Activated gamma-delta T cell treated with anti-CD3 and anti-CD28 coated beads, Interleukin-2, amount 50 U/mL, for 16 hours (primary cell): ENCODE measurements at places on chromosomes 4 and X.

DNA sequence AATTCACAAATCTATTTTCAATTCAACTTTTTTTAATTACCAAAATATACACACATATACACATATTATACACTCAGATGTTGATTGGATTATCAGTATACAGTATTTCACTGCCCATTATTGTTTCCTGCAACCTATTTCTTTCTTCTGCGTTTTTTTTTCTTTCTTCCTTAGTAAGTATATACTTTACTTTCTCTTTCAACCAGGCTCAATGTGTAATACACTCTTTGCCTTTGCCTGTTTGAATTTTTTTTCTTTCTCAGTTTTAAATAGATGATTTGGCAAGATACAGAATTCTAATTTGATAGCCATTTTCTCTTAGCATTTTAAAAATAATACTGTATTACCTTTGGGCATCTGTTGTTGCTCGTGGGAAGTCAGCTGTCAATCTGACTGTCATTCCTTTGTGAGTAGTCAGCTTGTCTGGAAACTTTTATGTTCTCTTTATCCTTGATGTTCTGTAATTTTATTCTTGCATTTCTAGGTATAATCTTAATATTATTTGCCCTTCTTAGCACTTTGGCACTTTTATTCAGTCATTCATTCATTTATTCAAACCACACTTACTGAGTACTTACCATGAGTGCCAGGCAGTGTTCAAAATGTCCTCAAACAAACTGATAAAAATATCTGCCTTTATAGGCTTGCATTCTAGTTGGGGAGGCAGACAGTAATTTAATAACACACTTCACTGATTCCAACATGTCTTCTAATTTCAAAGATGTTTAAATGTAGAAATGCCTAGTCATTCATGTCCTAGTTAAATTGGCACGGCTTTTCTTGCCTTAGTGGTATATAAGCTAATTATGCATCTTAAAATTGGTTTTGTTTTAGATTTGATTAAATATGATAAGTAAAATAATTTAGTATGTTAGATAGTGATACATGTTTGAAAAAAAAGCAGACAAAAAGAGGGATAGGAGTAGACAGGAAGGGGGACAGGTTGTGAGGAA is 3.7 kb downstream of the USP38 start:
- DNase-seq: no peak

DNA sequence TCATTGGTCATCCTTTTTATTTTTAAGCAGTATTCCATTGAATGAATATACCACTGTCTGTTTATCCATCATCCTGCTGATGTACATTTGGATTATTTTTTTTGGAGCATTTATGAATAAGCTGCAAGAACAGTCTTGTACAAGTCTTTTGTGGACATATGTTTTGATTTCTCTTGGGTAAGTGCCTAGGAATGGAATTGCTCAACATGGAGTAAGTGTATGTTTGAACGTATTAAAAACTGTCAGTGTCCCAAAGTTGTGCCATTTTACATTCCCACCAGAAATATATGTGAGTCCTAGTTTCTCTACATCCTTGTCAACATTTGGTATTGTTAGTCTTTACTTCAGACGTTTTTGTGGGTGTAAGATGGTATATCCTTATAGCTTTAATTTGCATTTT is 287.0 kb upstream of the POF1B start:
- DNase-seq: no peak

DNA sequence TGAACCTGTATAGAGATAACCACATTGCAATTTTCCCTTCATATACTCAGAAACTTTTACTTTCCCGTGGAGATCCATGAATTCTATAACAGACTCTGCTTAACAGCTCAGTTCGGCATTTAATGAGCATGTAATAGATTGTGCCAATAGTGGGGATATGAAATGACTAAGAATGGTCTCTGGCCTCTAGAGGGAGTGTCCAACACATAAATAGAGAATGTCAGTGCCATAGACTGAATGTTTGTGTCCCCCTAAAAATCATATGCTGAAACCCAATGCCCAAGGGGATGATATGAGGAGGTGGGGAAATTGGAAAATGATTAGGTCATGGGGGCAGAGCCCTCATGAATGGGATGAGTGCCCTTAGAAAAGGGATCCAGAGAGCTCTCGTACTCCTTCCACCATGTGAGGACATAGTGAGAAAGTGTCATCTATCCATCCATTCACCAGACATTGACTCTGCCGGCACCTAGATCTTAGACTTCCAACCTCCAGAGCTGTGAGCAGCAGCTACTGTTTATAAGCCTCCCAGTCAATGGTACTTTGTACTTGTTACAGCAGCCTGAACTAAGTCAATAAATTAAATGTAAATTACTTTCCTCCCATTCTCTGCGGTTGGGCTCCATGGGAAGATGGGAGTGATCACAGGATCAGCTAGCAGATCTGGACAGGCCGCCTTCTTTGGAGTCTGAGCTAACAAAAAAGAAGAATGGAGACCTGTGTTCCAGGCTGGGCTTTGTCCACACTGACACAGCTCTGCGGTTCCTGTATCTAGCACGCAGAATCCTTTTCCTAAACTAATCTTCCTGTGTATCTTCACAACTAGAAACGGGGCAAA is 28.1 kb upstream of the HPSE start:
- DNase-seq: no peak

DNA sequence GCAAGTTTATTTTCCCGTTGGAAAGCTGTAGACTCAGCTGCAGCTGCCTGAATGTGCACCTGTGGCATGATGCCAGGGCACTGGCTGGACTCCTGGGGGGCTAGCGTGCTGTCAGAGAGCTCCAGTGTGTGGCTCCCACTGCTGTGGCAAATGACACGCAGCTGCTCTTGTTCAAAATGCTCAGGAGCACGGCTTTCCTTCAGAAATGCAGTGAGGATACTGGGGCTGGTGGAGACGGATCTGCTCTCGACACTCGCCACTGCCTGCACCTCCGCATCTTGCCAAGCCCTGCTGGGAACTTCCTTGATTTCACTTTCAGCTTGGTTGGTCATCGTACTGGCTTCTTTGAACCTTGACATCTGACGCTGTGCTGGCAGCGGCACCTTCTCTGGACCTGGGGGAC is 58.7 kb downstream of the GPRIN3 start:
- no peak for DNase-seq

DNA sequence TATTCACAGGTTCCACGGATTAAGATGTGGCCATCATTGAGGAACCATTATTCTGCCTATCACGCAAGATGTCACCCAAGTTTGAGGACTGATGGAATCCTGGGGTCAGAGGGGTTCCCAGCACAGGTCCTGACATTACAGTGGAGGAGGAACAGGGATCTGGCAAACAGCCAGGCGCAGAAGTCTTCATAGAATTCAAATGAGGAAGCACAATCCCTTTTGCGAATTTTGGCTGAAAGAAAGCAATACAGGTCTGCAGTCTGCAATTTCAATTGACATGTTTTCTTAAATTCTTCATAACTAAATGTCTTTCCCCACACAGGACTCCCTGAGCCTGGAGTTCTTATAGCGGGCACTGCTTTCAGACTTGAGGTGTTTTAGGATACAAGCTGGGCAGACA is 14.5 kb downstream of the DOCK11 start:
- no peak for DNase-seq

GRCh38 chr4:87849612-87850011 is 16.8 kb downstream of the MEPE start:
- no peak for DNase-seq

DNA sequence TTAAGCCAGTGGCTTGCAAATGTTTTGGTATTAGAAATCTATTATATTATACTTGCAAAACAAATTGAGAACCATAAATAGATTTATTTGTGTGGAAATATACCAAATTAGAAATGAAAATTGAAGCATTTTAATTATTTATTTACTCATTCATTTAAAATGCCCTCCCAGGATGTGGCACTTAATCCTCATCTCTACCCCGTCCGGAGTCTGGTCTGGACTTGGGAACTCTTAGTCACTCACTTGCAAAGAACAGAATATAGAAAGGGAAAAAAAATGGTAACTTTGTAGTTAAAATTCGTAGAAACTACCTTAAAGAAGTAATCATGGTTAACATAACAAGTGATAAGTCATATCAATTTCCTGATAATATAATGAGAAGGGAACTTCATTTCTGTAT is 775.9 kb upstream of the INTU start:
- no peak for DNase-seq

DNA sequence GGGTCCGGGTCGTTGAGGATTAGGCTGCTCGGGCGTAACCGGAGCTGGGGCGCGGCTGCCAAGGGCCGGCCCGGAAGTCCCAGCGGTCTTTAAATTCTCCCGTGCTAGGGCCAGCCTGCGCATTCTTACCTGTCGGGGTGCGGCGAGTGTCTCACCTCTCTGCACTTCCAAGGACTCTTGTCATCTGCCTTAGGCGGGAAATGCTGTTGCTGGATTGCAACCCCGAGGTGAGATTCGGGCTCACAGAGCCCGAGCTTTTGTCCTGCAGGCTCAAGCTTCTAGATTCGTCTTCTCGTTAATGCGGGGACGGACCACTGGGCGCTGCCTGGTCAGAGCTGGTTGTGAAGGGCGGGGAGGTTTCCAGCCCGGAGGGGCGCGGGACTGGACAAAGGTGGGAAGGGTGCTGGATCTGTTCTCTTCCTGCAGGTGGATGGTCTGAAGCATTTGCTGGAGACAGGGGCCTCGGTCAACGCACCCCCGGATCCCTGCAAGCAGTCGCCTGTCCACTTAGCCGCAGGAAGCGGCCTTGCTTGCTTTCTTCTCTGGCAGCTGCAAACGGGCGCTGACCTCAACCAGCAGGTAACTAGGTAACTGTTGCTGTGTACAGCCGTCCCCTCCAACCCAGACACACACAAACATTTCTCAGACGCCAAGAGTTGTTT is at the start of gene ANKRD37:
Gene ANKRD37 (plus strand): TSS at position 118 of the 662 bp plus-strand sequence. CDS start 83 bp downstream, at position 201.
- no peak for DNase-seq

DNA sequence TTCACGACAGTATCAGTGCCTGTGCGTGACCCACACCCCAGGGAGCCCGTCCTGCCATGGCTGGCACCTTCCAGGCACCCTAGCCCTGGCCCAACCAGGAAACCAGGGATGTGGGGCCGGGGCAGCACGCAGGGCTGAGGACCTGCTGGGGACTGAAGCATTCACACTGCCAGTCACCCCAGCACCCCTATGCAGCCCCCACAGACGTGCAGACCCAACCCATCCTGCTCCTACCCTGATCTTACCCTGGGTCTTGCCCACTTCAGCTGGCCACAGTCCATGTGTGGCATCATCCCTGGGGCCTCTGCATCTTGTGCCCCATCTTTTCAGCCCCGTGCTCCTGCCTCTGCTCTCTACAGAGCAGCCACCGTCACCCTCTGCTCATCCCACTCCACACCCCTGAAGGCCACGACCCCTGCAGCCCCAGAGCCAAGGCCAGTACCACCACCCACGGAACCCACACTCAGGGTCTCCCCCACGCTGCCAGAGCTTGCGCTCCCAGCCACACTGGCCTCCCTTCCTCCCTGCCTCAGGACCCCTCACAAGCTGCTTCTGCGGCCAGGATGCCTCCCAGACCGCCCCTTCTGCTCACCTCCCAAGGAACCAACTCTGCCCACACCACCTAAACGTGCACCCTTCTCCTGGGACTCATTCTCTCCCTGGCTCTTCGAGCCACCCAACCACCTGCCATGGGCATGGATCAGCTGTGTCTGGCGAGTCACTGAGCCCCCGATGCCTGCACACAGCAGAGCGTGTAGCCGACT is 25.6 kb downstream of the GAK start:
- no peak for DNase-seq

DNA sequence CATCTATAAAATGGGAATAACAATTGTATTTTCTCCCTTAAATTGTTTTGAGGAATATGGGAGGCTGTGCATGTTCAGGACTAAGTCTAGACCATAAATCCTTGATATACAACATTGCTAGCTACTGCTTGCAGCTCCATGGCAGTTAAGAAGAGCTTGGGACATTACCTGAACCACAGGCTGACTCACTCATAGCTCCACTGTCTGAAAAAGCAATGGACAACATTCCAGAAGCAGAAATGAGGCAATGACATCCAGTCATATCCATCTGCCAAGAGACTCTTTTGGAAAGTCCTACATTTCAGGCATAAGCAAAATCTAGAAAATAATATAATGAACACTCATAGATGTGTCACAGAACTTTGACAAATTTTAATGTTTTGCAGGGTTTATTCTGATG is 167.3 kb upstream of the LEF1 start:
- no peak for DNase-seq

- no peak for DNase-seq
These were observed 518 bp upstream of the SAT1 start for GRCh38 chrX:23782455-23782854.

DNA sequence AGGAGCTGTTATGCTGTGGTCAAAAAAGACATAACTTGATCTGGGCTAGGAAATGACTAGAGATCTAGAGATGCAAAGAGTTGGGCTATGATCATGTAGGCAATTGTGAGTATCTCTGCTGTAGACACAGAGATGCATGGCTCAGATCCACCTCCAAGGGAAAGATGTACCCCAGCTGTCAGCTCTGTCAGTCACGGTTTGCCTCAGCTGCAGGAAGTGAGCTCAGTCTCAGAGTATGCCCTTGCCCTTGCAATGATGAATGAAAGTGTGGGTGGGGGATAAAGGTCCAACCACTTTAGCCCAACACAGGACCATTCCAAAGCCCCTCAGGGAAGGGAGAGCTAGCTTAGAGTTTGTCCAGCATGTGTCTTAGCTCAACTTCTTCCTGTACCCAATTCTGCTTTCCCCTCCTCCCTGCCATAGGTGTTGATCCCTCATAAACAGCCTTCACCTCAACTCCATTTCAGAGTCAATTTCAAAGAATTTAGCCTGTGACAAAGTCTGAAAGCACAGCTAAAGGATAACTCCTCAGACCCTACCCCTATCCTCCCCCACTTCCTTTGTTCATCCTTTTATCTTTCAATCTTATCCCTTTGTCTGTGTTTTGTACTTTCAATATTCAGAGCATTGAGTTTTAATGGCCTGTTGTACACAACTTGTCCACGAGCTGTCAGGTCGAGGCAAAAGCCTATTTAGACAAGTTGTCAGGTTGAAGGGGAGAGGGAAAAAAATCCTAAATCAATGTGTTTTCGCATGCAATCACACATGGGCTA is 90.6 kb downstream of the MID1IP1 start:
- no peak for DNase-seq

DNA sequence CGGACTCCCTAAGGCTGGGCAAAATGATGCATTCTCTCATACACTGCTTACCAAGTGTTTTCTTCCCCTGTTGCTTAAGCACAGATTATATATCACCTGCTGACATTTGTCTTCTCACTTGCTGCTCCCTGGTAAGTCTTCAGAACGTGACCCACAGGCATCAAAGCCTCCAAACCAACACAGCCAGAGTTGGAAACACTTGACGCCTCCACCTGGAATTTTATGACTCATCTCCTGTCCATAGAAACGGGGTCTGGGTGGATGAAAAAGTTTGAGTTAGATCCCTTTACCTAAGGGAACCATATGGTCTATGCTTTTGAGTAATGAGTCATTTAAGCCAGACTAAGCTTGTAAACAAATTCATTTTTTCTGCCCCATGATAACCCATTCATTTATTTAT is 251.6 kb downstream of the USP46 start:
- no peak for DNase-seq

GRCh38 chr4:129358571-129358970 is 262.6 kb downstream of the C4orf33 start:
- DNase-seq: no peak

- DNase-seq: no peak
These were observed 71.0 kb downstream of the RAPGEF2 start for GRCh38 chr4:159173886-159174285.

GRCh38 chr4:20159516-20159915 is 92.2 kb upstream of the SLIT2 start:
- no peak for DNase-seq
